ENCODE measurements at places on chromosomes 12 and 14.

GRCh38 chr12:104499668-104500332, 43.1 kb downstream of the CHST11 start:
- DNase-seq = no peak

GRCh38 chr12:20390846-20391245, 22.5 kb downstream of the PDE3A start:
- DNase-seq = no peak

GRCh38 chr12:49948866-49949845, 1.4 kb upstream of the AQP2 start:
- DNase-seq = no peak

GRCh38 chr14:23299211-23299957, 3.3 kb downstream of the PPP1R3E start:
- no peak for DNase-seq

GRCh38 chr12:82740129-82741000, 53.7 kb downstream of the TMTC2 start:
- DNase-seq = no peak

- DNase-seq = no peak
Observed at GRCh38 chr14:92982956-92983355, 60.0 kb downstream of the CHGA start.

DNA sequence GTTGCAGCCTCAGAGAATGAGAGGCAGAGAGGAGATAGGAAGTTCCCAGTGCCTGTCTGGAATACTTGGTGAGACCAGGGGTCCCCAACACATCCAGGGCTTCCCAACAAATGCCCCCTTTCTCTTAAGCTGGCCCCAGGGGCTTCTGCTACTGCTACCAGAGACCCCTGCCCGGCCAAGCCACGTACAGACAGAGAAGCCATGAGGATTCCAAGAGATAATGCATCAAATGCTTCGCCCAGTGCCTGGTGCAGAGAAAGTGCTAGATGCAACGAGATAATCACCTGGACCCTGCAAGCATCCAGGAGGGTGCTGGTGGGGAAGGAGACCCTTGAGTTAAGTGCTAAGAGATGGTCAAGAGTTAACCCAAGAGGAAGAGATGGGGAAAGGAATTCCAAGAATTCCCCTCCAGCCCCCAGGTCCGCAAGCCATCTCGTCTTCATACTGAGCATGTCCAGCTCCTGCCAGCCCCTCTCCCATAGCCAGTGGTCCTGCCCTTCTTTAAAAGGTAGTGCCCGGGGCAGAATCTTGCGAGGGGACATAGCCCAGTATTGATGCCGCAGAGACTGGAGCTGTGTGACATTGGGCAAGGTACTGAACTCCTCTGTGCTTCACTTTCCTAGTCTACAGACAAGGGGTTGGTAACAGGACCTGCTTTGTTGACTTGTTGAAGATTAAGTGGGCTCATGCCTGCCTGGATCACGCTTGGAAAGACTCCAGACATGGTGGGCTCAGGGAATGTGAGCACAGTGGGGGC, 103.3 kb downstream of the CALM1 start:
- DNase-seq = no peak

- no peak for DNase-seq
Observed at GRCh38 chr14:67491741-67492507, 3.4 kb upstream of the TMEM229B start.

GRCh38 chr12:128190614-128191013, 76.4 kb upstream of the TMEM132C start:
- DNase-seq = no peak

DNA sequence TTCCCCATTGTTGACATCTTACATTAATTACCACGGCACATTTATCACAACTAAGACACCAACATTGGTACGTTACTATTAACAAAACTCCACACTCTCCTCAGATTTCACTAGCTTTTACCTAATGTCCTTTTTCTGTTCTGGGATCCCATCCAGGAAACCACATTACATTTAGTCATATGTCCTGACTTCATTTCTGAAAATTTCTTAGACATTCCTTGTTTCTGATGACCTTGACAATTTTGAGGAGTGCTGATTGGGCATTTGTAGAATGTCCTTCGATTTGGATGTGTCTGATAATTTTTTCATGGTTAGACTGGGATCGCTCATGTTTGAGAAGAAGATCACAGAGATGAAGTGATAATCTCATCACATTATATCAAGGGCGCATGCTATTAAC, 34.6 kb upstream of the ACSM4 start:
- DNase-seq = no peak

DNA sequence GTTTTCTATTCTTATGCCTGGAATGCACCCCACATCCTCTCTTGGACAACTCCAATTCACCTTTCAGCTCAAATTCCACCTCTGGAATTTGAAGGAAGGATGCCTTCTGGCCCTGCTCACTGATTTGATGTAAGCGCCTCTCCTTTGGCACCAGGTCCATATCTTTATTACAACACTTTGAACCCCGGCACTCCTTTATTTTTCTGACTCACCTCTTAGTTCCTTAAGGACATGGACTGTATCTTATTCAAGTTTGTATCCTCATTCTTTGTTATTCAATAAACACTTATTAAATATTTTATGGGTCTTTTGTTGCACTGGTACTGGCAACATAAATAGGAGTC, 3.1 kb downstream of the GALC start:
- no peak for DNase-seq

GRCh38 chr12:52578469-52578868, 4.8 kb upstream of the KRT74 start:
- no peak for DNase-seq

GRCh38 chr12:127742231-127742630, 524.7 kb upstream of the TMEM132C start:
- no peak for DNase-seq

DNA sequence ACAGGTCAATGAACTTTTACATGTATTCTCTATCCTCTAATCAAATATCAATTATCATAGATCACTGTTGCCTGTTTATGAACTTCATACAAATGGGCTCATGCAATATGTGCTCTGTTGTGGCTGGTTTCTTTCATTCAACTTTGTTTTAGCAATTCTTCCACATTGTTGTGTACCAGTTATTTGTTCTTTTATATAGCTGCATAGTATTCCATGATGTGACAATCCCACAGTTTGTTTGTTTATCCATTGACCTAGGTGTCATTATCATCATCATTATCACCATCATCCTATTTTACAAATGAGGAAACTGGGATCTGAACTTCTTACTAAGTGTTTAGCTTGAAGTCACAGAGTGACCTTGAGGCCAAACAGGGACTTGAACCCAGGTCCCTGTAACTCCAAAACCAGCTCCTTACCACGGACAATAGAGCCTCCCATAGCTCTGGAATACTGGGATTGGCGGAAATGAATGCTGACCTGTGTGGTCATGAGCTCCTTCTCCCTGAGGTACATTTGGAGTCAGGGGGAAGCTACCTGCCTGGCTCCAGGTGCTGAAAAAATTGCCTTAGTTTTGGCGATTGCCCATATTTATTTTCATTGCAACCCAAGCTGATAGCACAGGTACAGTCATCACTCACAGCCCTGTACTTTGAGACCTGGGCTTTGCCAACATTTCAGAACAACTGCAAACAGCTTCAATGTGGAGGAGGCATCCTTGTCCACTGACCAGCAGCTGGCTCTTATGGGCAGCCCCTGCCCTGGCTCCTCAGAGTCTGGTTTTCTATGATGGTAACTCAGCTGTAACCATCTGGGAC, 9.2 kb downstream of the ZFP36L1 start:
- DNase-seq = no peak

DNA sequence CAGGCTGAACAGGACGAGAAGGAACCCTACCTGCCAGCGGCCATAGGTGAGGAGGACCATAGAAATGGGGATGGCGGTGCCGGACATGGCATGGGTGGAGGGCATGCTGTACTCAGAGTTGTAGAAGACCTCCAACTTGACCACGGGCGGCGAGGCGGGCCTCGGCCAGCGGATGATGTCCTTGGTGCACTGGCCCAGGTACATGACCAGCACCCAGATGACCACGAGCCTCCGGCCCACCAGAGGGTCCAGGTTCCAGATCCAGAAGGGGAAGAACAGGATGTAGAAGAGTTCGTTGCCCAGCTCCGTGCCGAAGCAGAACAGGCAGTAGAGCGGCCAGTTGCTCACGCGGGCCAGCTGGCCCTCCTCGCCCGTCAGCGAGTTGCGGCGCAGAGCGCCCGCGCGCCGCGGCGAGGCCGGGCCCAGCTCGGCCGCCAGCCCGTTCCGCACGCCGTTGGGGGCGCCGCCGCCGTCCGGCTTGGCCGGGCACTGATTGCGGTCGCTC, 582 bp downstream of the SGPP1 start:
- DNase-seq = no peak

- DNase-seq = no peak
Observed at GRCh38 chr12:11723993-11724392, 74.5 kb downstream of the ETV6 start.

GRCh38 chr14:22381408-22381760, 207.6 kb downstream of the DAD1 start:
- DNase-seq = no peak

DNA sequence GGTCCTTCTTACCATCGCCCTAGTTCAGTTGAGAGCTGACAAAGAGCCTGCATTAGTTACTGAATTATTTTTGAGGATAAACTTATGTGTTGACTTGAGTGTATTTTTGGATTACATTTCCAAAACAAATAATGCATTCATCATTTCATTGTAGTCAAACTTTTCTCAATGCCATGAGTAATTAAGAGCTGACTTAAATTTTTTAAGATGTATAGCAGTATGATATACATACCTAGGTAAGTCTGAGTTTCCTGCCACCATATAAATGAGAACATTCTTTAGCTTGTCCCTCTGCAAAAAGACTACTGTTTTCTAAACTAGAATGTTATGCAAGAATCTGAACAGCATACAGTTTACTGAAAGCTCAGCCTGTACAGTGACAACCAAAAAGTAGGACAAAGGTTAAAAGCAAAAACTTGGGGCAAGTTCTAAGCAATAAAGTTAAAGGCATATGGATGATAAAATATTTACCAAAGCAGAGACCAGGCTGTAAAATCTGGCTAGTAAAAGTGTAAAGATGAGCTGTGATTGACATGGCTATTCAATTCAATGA, 82.1 kb upstream of the FERMT2 start:
- no peak for DNase-seq

DNA sequence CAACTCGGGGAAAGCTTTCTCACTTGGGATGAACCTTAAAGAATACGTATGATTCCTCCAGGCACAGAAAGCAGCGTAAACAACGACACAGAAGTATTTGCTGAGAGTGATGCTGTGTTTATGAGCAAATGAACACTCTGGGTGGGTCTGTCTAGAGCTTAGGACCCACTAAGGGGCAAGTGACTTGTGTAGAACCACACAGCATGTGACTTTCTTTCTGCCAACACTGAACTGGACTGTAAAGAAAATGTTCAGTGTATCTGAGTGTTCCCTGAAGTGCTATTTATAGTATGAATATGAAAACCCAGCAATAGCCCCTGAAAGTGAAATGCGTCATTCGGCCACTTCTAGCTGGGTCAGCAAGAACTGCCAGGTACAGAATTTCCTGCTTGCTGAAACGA, 78.5 kb downstream of the ST8SIA1 start:
- DNase-seq = no peak

- DNase-seq = no peak
Observed at GRCh38 chr12:2332236-2332635, 279.4 kb downstream of the CACNA1C start.

- DNase-seq = no peak
Observed at GRCh38 chr12:113249546-113249945, 28.3 kb downstream of the TPCN1 start.

GRCh38 chr12:104748790-104749189, 209.3 kb downstream of the SLC41A2 start:
- no peak for DNase-seq

DNA sequence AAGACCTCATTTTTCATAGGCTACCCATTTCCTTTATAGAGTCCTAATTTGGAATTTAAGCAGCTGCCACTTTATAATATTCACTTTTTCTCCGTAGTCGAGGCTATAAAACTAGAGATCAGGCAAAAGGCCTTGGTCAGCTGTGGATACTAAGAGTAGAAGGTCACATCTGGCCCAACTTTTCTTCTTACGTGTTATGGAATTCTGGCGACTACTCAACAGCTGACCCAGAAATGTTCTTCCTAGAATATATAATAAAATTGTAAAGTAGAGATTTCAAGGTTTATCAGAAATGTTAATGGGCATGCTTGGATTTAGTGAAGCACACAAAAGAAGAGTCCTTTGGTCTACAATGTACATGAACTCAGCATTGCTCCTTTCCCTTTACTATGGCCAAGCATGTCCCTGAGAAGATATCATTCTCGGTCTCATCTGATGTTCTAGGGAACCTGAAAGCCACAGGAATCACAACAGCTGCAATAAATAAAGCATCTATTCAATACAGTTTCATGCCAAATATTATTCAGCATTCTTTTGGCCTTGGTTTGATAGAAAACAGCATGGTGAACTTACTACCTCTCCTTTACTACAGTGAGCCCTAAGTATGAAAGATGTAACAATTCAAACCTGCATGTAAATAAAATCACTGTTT, 261.4 kb upstream of the NPAS3 start:
- no peak for DNase-seq

DNA sequence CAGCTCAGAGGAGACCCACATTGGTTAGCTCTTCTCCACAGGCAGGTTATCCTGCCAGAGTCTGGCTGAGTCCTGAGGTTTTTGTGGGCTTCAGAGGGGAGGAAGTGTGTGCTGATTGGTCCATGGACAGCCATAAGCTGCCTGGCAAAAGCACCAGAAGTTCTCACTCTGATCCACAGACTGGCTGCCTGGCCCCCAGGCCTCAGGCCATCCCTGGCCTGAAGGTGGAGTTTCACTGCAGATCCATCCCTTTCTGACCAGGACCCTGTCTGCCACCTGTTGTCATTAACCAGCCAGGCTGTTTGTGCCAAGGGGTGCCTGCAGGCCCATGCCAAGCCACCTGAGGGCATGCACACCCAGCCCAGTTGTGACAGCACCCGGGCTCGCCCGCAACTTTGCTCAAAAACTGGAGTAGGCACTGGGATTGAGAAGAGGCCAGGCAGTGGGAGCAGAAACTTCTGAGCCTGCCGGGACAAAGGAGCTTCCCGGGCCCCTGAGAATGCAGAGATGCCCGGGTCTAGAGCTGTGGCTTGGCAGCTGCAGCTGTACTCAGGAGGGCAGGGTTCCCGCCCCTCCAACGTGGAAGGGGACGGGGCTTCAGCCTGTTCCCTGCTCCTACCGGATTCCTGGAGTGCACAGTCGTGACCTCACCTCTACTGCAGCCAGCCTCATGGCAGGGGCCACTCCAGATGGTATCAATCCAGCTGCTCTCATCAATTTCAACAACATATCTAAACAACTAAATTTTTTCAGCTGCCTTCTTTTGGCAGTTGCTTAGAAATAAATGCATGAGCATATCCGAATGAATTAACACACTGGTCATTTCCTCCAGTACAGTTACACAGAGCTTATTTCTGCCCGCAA, 1277.3 kb downstream of the SLC16A7 start:
- DNase-seq = no peak

- DNase-seq = no peak
Observed at GRCh38 chr12:122062832-122063693, 15.5 kb upstream of the MLXIP start.

DNA sequence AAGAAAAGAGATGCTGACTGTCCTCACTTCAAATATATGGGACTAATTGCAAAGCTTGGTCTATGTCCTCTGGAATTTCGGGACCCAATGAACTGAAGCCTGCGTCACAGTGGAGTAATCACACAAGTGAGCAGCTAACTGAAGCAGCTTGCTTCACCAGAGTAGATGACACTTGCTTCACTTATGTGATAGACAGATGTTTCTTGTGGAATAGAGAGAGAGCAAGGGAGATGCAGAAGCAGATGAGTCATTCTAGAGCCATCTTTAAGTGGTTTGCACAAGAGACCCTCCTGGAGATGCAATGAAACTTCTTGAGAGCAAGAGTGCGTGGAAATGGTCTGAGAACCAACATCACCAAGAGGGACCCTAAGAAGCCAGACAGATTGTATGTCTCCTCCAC, 1537.1 kb upstream of the FLRT2 start:
- DNase-seq = no peak

GRCh38 chr12:43011383-43011926, 421.9 kb upstream of the PRICKLE1 start:
- no peak for DNase-seq

All from substantia nigra (tissue), 51 donors.